ENCODE measurements at places on chromosomes 11 and 22. TPM values are rescaled to one million over a fixed set of nuclear protein-coding genes. Genes with fewer than 3 reads are reported as not detected.

Gene NECTIN1
- 46.5 TPM for total RNA-seq

Gene CD3D
- not detected for total RNA-seq

Gene LMO1
- not detected for total RNA-seq

Gene KCNQ1OT1
- total RNA-seq, result 3.2 TPM

Gene CALCA
- total RNA-seq, result not detected

Gene IGSF22
- 1.8 TPM for total RNA-seq

Gene EIF4ENIF1
- 4.3 TPM for total RNA-seq

Gene OR8B4
- total RNA-seq, result not detected

Gene SPDYC
- total RNA-seq, result not detected

Gene OTOG
- not detected for total RNA-seq

GRCh38 chr11:76588455-76589325 lies 81.9 kb downstream of the LRRC32 start:
- DNase-seq, result no peak

GRCh38 chr11:33616552-33616951 lies 84.1 kb downstream of the C11orf91 start:
- DNase-seq, result no peak

DNA sequence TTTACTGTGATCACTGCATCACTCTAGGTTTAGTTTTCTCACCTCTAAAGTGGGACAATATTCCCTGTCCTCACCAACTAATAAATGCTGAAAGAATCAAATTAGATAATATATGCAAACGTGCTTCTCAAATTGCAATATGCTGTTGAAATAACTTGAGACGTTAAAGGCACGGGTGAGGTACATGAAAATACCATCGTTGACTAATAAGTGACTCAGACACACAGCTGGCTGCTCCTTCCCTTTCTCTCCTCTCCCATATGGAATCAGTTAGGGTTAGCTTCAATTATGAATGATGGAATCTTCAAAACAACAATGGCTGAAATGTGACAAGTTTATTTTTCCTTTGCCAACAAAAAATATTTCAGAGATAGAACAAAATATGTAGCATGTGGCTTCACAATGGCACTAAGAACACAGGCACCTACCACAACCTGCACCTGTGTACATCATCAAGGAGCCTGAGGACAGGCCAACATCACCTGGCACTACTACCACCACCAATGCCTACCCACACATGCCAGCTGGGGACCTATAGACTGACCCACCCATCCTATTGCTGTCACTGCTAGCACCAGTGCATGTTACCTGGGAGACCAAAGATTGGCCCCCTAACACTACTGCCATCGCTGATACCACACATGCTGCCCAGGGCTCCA lies 13.7 kb downstream of the GDPD4 start:
- no peak for DNase-seq

- no peak for DNase-seq
Measured at GRCh38 chr11:78351979-78352841, 65.4 kb downstream of the GAB2 start.

- DNase-seq, result peak; percentile 82
Measured at GRCh38 chr11:36500315-36500721, 9.8 kb downstream of the TRAF6 start.

GRCh38 chr22:43151251-43152002 lies at the start of gene TSPO:
Gene TSPO (plus strand): TSS chr22:43151559. CDS start chr22:43159239, 7,680 bp downstream.
- DNase-seq, result peak; percentile 48

GRCh38 chr11:37908219-37908548 lies 1310.1 kb upstream of the RAG2 start:
- no peak for DNase-seq

GRCh38 chr11:64165842-64166635 lies at the start of gene MACROD1:
Gene MACROD1 (minus strand): TSS chr11:64166113. CDS start chr11:64165994, 119 bp downstream.
- peak; percentile 99 for DNase-seq

DNA sequence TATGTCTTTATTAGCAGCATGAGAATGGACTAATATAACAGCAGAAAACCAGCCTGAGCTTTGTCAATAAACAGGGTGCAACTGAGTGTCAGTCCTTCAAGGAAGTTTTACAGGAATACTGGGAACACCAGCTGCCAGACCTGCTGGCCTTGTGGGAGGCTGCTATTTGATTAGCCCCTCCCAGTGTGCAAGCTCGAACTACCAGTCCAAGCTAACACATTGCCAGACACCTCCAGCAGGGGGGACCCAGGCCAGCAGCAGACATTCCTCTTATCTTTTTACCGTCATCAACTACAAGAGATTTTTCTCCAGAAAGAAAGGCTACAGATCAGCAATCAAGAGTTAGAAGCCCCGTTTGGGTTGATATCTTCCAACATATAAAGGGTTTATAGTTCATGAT lies 942.8 kb upstream of the TENM4 start:
- peak; percentile 30 for DNase-seq

DNA sequence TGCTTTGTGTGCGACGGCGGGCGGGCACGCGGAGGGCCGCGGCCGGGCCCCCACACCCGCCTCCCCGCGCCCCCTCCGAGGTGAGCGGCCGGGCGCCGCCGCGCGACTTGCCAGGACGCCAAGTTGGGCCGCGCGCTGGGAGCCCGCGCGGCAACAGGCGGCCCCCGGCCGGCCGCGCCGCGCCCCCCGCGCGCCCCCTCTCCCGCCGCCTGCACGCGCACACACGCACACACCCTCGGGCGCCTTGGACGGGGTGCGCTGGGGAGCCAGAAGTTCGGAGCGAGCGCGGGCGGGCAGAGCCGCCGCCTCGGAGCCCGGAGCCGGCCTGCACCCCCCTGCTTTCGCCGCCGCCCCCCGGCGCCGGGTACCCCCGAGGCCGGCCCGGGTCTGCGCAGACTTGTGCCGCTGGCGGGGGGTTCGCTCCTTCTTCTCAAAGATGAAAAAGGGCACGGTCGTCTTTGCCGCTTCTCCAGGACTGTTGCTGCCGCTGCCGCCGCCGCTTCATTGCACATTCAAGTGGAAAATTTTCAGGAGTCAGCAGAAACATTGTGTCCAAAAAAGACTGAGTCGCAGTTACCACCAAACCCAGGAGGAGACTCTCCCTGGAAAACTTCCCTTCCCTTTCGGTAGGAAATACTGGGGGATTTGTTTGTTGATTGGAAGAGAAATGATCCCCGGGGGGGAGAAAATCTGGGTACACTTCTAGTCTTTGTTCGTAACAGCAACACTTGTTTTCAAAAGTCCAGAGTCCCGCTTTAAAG lies 895 bp downstream of the TEAD1 start:
- DNase-seq, result peak; percentile 67
